Transverse colon (tissue), 4 donors: ENCODE measurements at places on chromosomes 2 and 18.
A peak's percentile ranks its signal among the peaks of the same experiment; 100 is the strongest.

- DNase-seq: no peak
Observed at GRCh38 chr2:156935616-156936015, 321.9 kb upstream of the GALNT5 start.

- no peak for DNase-seq
Observed at GRCh38 chr2:142741764-142742269, 135.6 kb upstream of the KYNU start.

GRCh38 chr2:120678251-120678650 lies 57.4 kb upstream of the GLI2 start:
- DNase-seq: no peak

DNA sequence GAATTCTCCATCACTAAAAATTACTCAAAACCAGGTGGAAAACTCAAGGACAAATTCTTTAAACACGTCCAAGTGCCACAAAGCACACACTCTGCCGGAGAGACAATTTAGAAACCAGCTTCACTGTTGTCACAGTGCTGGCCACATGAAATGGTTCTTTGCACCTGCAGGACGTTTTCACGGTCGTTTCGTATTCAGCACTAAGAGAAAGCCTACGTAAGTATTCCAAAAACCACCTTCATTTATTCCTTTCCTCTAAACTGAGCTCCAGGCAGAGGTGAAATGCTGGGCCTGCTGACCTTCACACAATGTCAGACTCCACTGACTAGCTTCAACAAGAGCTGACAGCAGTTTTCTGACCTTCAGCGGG lies 680 bp downstream of the ATP5F1A start:
- no peak for DNase-seq

DNA sequence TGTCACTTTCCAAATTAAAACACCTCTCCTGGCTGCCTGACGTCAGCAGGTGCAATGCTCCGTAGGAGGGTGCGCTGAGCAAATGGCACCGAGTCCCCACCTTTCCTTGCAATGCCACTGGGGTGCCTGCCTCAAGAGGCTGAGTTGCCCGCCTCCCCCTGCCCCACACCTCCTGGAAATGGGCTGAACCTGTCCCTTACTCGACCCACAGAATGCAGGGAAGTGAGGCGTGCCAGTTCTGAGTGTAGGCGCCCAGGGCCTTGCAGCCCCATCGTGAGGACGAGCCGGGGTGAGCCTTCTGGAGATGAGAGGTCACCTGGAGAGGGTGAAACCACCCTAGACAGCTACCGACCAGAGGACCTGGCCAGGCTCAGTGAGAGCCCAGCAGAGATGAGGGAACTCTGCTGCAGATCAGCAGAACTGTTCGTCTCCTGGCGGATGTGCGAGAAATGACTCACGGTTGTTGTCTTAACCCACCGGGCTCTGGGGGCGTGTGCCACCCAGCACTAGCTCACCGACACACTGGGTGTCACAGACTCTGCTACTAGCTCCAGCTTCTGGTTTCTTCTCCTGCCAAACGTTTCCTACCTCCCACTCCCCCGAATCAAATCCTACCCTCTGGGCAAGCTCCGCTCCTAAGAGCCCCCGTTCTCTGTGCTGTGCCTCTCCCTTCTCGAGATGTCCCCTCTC lies 168.7 kb upstream of the HDAC4 start:
- DNase-seq: no peak

DNA sequence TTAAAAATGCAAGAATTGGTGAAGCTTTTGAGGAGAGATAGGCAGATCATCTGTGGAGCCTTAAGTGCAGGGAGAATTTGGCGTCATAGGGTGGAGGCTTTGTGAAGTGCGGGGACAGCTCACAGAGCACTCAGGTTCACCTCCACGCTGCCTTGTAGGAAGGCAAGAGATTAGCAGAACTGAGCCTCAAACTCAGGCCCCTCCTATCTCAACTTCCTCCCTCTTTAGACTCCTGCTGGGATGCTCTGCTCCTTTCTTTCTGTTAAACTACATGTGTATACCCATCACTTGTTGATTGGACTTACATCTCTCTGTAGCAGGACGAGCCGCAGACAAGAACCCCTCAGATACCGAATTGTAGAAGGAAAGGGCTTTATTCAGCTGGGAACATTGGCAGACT lies 422.2 kb downstream of the SETBP1 start:
- DNase-seq: no peak

DNA sequence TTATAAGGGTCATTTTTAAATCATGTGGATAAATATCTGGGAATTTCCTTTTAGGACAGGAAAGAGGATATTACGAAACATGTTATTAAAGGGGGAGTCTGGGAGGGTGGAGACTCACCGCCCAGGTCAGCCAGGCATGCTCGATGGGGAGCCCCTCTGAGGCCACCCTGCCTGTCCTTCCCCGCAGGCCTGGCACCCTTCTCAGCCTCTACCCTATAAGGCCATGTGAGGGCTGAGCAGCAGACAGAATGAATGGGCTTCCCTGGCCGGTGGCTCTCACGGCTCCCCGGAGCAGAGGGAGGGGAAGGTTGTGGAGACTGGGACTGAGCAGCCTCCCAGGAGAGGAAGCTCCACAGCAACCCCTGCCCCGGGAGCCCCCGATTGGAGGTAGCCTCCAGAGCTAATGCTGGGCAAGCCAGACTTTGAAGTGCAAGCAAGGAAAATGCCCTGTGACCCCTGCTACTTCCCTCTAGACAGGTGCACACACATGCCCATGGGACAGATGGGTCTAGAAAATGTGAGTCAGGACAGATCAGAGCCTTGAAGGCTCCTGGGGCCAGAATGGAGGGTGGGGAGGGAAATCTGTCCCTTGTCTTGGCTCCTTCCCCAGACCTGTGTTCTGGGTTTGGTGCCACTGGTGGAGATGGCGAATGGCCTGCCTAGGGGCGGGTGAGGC lies 13.2 kb upstream of the ARMC9 start:
- no peak for DNase-seq

- DNase-seq: peak; percentile 58
Observed at GRCh38 chr2:236177967-236178889, 10.0 kb upstream of the GBX2 start.

GRCh38 chr2:170310876-170311502 lies 133.0 kb downstream of the MYO3B start:
- DNase-seq: no peak

- no peak for DNase-seq
Observed at GRCh38 chr2:26959331-26959730, 11.1 kb upstream of the MAPRE3 start.

DNA sequence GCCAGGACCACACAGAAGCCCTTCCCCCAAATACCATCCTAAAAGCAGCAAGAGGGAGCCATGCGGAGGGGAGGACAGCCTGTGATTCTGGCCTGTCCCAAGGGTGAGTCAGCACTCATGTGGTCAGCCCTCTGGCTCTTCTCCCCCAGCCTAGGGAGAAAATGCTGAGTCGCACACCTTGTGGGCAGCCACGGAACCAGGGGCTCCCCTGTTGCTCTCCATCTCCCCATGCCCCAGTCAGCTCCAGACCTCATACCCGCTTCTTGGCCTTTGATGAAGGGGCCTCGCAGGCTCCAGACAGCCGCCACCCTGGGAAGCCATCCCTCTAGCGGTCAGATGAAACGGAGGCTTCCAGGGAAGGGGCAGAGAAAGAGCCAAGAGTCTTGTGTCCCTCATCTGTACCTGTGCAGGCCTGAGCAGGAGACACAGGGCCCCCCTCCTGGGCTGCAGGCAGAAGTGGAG lies 181.3 kb upstream of the SIX2 start:
- no peak for DNase-seq

GRCh38 chr2:240450532-240451107 lies 15.2 kb downstream of the GPC1 start:
- DNase-seq: no peak

GRCh38 chr18:65057439-65058083 lies 693.3 kb upstream of the CDH7 start:
- no peak for DNase-seq

GRCh38 chr2:41896186-41896846 lies 151.5 kb upstream of the PKDCC start:
- DNase-seq: peak; percentile 20

DNA sequence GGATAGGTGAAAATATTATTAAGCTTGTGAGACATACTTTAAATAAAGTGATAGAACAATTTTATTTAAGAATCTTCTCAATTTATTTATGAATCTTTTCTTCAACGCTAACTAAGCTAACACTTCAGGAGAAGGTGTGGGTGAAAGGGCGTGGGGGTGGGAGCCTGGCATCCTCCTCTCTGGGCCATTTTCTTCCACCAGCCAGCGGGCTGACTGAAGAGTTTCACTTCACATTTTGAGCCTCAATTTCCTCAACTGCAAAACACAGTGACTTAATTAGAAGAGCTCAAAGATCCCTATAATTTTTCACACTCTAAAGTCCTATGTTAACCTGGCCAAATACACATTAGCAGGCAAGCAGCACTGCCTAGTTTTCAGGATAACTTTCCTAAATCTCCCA lies 94.8 kb downstream of the FTCDNL1 start:
- DNase-seq: no peak

- no peak for DNase-seq
Observed at GRCh38 chr2:151357359-151357758, at the start of gene TNFAIP6. Gene TNFAIP6, plus strand, starts transcription at chr2:151357592. Its CDS starts 75 bp downstream, at chr2:151357667.

DNA sequence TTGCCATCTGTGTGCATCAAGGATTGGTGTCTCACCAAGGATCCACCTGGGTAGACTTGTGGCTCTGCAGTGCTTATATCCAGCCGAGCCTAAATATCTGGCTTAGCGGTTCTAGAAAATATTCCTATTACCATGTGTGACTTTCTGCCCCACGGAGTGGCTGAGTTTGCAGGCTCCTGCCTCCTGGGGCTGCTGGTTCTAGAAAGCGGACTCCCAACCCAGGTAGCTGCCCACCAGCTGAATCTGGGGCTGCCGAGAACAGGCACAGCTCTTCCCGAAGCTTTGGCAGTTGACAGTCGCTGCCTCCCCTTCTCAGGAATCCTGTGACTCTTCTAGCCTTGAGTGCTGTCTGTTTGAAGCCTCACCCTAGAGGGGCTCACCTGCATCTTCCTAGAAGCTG lies 104.6 kb downstream of the TPGS2 start:
- no peak for DNase-seq

DNA sequence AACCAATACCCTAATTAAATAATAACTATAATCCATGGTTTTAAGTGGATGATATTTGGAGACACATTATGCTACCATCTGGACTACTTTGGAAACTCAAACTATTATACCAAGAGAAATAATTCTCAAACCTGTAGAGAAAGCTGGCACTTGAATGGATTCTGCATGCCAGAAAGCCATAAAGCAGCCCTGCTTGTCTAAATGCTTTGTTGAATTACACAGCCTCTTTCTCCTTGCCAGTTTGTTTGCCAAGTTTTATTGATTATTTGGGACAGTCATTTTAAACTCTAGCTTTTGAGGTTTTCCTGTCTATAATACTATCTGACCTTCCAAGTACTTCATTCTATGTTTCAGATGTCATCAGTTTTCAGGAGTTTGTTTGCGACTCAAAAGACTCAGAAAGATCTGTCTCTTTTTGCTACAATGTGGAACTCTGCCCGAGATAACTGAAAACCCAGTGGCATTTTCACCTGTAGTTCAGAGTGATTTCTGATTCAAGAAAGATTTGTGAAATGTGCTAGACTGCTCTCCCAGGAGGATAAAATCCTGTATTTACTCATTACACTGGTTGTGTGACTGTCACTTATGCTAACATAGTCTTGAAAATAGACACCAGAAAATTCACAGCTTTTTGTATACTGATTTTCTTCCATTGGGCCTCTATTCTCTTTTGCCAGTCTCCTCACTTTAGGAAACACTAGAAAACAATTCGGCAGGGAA lies 29.2 kb upstream of the MBOAT2 start:
- no peak for DNase-seq

- peak; percentile 32 for DNase-seq
Observed at GRCh38 chr2:230124757-230125431, 56.2 kb upstream of the SLC16A14 start.

DNA sequence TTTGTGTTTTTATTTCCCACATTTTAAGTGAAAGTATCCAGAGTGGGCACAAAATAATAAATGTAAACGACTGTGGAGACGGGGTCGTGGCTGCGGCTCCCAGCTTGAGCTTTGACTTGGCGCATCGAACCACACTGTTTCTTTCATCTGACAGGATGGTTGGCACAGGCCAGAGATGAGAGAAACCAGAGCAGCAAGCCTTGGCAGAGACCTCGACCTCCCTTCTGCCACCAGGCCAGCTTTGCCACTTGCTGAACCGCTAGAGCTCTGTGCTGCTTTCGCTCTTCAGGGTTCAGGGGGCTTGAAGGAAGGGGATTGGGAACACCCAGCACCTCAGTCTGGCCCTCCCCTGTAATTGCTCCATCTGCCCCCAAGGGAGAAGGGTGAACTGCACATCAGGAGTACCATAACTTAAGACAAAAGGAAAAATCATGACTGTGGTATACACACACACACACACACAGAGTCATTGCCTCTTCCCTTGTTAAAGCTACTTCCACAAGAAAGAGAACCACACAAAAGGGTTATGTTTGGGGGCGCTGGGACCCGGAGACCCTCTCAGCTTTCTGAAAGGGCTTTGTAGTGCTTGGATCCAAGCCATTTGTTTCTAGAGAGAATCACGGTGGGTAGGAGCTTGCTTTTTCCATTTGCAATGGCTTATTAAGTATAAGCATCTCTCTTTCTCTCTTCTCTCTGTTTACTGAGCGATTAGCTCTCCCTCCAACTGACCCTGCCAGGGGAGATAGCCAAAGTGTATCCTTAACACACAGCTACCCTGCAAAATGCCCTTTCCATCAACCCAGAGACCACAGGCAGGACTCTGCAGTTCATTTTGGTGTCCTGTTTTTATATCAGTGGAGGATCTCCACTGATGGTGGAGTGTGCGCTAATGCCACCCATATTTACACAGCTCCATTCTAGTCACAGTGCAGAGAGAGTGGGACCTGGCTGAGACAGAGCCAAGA lies 23.0 kb downstream of the POU3F3 start:
- no peak for DNase-seq

DNA sequence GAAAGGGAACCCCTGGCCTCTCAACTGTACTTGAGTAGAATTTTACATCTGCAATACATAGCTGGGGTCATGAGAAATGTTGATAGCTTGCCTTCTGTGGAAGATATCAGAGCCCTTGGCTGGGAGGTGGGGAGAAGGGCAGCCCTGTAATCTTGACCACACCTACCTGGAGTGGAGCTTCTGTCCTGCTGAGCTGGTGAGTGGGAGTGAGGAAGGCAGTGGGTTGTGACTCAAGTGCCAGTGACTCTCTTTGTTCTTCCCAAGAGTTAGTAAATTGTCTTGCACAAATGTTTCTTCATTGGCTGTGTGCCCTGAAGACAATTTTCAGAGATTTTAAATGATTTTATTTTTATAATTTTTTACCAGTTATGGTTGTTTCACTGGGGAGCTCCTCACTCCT lies 277.3 kb downstream of the MBD5 start:
- DNase-seq: no peak

GRCh38 chr18:58213440-58213839 lies 169.4 kb downstream of the NEDD4L start:
- DNase-seq: no peak

GRCh38 chr2:180003559-180003958 lies 3.5 kb downstream of the CWC22 start:
- no peak for DNase-seq

- DNase-seq: no peak
Observed at GRCh38 chr2:143939626-143940330, 580.1 kb downstream of the ZEB2 start.

- DNase-seq: no peak
Observed at GRCh38 chr2:20594957-20595356, 55.9 kb downstream of the HS1BP3 start.
